Gastroesophageal sphincter (tissue), 4 donors: ENCODE measurements at places on chromosomes 2 and 18.

DNA sequence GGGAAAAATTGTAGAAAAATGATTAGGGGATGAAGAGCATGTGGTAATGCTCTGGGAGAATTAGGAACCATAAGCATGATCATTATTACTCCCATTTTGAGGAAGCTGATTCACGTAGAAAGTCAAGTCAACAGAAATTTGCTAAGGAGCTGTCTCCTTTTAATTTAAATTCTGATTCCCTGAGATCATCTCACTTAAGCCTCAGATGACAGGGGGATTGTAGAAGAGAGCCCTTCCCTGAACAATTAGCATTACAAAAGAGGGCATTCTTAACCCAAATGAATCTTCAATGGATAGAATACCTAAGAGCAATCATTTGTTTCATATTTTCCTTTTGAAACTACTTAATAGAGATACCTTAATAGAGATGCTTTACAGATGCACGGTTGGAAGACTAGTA is 267.9 kb downstream of the NYAP2 start:
- H3K27ac ChIP-seq, result no peak overlapping the region
- no peak for ATAC-seq
- no peaks in the 10 kb centered on the region for H3K4me1 ChIP-seq
- no peak overlapping the region for H3K4me3 ChIP-seq
- H3K36me3 ChIP-seq, result no peaks in the 10 kb centered on the region

DNA sequence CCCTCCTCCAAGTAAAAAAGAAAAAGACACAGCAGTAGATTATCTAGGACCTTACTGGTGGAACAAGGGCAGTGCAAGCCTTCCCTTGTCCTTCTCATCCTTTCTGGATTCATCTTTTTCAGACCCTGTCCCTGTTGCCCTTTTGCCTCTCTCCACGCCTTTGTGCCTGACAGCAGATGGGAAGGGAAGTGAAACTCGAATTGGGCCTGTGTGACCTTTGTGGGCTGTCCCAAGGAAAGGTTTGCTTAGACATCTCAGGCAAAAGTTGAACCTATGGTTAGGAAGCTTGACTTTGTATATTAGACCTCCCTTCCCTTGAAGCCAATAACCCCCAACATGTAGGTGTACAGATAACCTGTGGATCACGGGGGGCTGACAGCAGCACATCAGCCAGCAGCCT is 185.3 kb downstream of the PRKCE start:
- H3K36me3 ChIP-seq, result no peaks in the 10 kb centered on the region
- no peak overlapping the region for H3K4me3 ChIP-seq
- H3K4me1 ChIP-seq, result no peaks in the 10 kb centered on the region
- H3K27me3 ChIP-seq, result no peaks in the 10 kb centered on the region

- ATAC-seq, result no peak
- H3K4me1 ChIP-seq, result no peaks in the 10 kb centered on the region
- no peaks in the 10 kb centered on the region for H3K27me3 ChIP-seq
- no peak overlapping the region for H3K4me3 ChIP-seq
- H3K27ac ChIP-seq, result no peak overlapping the region
- no peaks in the 10 kb centered on the region for H3K36me3 ChIP-seq
Observed at GRCh38 chr18:28476302-28476701, 299.4 kb upstream of the CDH2 start.

- H3K36me3 ChIP-seq, result no peaks in the 10 kb centered on the region
- H3K27me3 ChIP-seq, result no peaks in the 10 kb centered on the region
- no peak for ATAC-seq
- H3K27ac ChIP-seq, result no peak overlapping the region
- no peak overlapping the region for H3K4me3 ChIP-seq
Observed at GRCh38 chr2:223941579-223942277, 3.4 kb downstream of the WDFY1 start.

DNA sequence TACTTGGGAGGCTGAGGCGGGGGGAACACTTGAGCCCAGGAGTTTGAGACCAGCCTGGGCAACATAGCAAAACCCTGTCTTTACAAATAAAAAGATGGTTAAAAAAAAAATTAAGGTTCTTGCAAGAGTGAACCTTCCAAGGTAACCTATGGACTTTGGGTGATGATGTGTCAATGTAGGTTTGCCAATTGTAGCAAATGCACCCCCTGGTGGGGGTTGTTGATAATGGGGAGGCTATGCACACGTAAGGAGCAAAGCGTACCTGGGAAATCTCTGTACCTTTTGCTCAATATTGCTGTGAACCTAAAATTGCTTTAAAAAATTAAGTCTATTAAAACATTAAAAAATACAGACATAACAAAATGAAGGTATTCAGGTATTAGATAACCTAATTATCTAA is 70.4 kb downstream of the CWC22 start:
- H3K36me3 ChIP-seq, result no peaks in the 10 kb centered on the region
- no peaks in the 10 kb centered on the region for H3K27me3 ChIP-seq
- ATAC-seq, result no peak
- no peak overlapping the region for H3K4me3 ChIP-seq
- peaks cover 13% of the 10 kb centered on the region for H3K4me1 ChIP-seq
- no peak overlapping the region for H3K27ac ChIP-seq

DNA sequence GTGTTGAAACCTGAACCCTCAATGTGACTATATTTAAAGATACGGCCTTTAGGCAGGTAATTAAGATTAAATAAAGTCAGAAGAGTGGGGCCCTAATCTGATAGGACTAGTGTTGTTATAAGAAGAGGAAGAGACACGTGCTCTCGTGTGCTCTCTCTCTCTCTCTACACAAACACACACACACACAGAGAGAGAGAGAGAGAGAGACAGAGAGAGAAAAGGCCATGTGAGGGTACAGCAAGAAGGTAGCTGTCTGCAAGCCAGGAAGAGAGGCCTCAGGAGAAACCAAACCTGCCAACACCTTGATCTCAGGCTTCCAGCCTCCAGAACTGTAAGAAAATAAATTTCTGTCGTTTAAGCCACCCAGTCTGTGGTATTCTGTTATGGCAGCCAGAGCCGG is 106.7 kb downstream of the FTCDNL1 start:
- H3K4me1 ChIP-seq, result no peaks in the 10 kb centered on the region
- H3K36me3 ChIP-seq, result no peaks in the 10 kb centered on the region
- H3K4me3 ChIP-seq, result no peak overlapping the region
